ENCODE measurements at places on chromosomes 4 and X. TPM values are rescaled to one million over a fixed set of nuclear protein-coding genes. Genes with fewer than 3 reads are reported as not detected.

Gene KLHL13
- total RNA-seq: 0.20 TPM

Gene FAM149A
- 10.8 TPM for total RNA-seq

- DNase-seq: no peak
These were observed 60.2 kb downstream of the PDGFRA start for GRCh38 chr4:54289316-54289715.

DNA sequence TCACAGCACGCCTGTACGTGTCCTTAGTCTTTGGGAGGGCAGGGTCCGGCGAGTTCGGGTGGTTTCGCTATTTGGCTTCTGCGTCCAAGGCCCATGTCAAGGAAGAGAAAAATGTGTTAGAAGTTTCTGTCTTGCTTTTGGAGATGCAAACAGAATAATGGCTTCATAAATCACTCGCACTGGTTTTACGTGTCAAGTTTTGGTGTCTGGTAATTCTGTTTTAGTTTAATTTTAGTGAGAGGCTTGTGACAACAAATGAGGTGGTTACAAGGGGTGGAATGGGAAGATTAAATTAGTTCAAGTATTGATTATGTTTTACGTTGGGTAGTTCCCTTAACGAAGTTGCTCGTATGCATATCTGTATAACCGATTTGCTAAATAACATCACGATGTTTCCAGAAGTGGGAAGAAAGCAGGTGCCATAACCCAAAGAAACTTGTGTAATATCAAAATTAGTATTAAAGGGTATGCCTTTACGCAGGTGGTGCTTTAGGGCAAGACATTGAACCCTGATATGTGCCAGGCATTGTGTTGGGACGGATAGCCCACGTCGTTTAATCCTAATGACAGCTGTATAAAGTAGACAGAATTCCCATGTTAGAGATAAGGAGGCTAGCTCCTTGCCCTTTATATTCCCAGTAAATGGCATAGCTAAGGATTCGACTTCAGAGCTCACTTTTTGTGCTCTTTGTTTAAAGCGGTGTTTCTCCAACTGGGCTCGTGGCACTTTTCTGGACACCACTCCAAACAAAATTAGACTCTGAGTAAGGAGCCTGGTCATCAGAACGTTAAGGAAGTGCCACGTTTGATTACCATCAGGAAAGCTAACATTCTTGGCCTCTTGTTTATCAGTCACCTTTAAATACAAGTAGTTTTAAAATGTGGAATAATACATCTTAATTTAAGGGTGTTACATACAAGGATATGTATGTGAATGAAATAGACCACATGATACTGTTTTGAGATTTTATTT, 843 bp downstream of the RPL34 start:
- DNase-seq: no peak

DNA sequence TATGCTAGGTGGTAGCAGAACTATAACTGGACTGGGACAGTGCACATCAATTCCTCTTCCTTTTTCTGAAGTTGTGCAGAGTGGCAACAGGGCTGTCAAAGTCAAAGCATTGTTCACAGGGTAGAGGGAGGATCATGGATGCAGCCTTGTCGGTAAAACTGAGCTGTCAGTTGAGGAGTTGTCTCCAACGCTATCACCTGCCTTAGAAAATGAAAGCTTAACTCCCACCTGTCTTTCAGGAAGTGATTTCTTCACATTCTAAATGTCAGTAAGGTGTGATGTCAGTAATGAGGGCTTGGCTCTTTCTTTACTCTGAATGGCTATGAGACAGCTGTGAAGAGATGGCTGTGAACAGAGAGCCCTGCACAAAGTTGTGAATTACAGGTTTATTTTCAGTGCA, 66.4 kb upstream of the BANK1 start:
- DNase-seq: no peak

All from transverse colon (tissue), 4 donors.